Dermis blood vessel endothelial cell (primary cell): ENCODE measurements at places on chromosomes 16 and 17. TPM values are rescaled to one million over a fixed set of nuclear protein-coding genes. Genes with fewer than 3 reads are reported as not detected.

Gene NOD2
- 0.51 and 1.6 TPM in 2 replicates for total RNA-seq

Gene CES5A
- not detected in 2 replicates for total RNA-seq

Gene FOXL1
- total RNA-seq: 0.68 and 2.2 TPM in 2 replicates

Gene GPRC5B
- total RNA-seq: 75.1 and 80.5 TPM in 2 replicates

Gene TBC1D3
- not detected in 2 replicates for total RNA-seq

Gene LGALS9
- total RNA-seq: 41.5 and 47.3 TPM in 2 replicates

Gene ADORA2B
- 3.6 and 8.2 TPM in 2 replicates for total RNA-seq
